ENCODE measurements at places on chromosomes 4 and X.

GRCh38 chrX:2894885-2895292, 34.2 kb downstream of the ARSD start:
- DNase-seq, result no peak

DNA sequence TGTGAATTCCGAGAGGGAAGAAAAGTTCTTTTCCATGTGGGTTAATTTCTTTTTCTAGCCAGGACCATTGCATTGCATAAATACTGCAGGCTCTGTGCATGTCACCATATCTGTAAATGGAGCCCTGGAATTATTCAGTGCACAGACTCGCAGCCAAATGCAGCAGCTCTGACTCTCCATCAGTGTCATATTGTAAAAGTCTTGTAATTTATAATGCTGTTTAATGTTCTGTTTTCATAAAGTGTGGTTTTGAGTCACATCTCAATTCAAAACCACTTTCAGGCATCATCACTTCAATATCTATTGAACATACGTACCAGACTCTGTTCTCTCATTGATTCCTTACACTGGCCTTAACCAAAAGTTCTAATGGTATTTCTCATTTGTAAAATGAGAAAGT, 193.9 kb upstream of the RPL34 start:
- no peak for DNase-seq

GRCh38 chrX:139931646-139932072, 1.2 kb downstream of the ATP11C start:
- DNase-seq, result no peak

GRCh38 chr4:176230836-176231235, 35.5 kb upstream of the SPATA4 start:
- DNase-seq, result peak; percentile 34

DNA sequence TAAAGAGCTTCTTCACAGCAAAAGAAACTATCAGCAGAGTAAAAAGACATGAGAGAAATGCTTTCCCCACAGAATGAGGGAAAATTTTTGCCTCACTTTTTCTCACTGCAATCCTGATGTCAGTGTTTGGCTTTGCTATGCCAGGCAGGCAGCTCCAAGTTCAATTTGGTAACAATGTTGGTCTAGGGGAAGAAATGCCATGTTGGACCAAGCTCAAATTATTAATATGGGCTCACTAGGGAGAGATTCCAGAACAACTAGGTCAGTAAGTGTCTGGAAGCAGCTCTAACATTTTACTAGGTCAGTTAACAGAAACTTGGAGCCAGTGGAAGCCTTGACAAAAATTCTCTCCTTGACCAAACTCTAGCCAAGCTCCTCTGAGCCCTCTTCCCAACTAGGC, 95.4 kb downstream of the NAF1 start:
- DNase-seq, result no peak

DNA sequence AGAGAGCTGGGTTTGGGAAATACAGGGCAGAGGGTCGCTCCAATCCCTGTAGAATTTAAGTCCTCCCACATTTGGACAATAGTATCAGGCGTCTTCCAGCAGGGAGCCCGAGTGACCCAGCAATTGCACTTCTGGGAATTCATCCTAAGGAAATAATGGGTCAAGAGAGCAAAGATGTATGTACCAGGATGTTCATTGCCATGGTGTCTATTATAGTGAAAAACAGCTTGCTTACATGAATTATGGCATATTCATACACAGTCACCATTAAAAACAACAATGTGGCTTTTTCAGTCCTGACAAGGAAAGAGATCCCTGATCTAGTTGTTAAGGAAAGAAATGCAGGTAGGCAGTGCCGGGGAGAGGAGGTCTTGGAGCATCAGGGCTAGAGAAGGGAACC, 167.7 kb downstream of the PJA1 start:
- no peak for DNase-seq

GRCh38 chrX:70009970-70010369, 39.8 kb downstream of the AWAT2 start:
- DNase-seq, result no peak

- no peak for DNase-seq
Measured at GRCh38 chrX:132094164-132094563, 33.7 kb downstream of the FRMD7 start.

DNA sequence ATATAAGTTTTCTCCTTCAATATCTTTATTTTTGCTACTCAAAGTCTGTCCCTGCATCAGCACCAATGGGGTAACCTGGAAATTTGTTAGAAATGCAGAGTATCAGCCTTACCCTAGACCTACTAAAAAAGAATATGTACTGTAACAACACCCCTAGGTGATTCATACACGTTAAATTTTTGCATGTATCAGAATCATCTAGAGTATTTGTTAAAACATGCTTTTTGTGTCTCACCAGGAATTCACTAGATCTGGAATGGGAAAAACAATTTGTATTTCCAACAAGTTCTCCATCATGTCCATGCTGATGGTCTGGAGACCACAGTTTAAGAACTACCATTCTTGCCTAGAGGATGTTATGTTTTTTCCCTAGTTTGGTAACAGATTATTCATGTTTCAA, 196.0 kb upstream of the EDNRA start:
- DNase-seq, result no peak

Measured in NCI-H1694 treated with DMSO at 0.1 percent for 48 hours (cell line).